Cardiac septum (tissue), 1 donor: ENCODE measurements at places on chromosomes 11 and 22. TPM values are rescaled to one million over a fixed set of nuclear protein-coding genes. Genes with fewer than 3 reads are reported as not detected.

GRCh38 chr11:132719684-132720083 lies 812.6 kb downstream of the OPCML start:
- no peak for DNase-seq

GRCh38 chr11:35155677-35156076 lies 16.7 kb downstream of the CD44 start:
- no peak for DNase-seq

- no peak for DNase-seq
Measured at GRCh38 chr11:32068134-32068870, 22.6 kb upstream of the RCN1 start.

DNA sequence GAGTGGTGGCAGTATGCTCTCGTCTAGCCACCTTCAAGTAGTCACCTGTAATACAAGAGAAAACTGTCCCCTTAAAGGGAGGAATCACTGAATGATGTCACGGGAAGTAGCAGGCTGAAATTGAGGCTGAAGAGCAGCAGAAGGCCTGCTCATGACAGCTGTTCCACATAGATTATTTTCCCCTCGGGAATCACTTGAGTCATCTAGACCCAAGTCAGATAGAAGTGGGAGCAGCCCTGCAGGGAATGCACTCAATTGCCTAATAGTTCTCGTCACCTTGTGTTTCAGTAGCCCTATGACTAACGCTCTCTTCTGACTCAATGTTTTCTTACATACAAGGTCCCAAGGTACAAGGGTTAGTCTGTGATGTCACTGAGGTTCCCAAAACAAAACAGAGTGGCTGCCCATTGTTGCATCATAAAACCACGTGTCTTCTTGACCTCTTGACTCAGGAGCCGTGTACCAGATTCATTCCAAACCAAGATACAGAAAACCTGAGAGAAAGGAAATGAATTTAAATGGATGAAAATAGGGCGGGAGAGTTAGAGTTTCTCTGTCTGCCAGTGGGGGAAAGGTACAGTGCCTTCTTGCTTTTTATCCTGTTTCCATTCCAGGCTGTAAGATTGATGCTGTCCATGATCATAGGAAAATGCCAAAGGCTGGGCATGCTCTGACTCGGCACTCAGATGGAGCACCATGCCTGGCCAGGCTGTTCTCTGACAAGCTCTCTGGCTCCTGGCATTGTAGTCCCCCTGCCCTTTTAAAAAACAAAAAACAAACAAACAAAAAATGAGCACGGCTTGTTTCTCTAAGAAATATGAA lies 21.6 kb upstream of the C11orf96 start:
- DNase-seq = no peak

GRCh38 chr11:101907815-101908214 lies 7.0 kb upstream of the CEP126 start:
- no peak for DNase-seq

GRCh38 chr11:124344346-124344745 lies 24.3 kb upstream of the OR8D2 start:
- no peak for DNase-seq

Gene GAL
- 0.30 TPM for total RNA-seq

Gene CEP57
- 27.8 TPM for total RNA-seq
